ENCODE measurements at places on chromosomes 1 and 21.

DNA sequence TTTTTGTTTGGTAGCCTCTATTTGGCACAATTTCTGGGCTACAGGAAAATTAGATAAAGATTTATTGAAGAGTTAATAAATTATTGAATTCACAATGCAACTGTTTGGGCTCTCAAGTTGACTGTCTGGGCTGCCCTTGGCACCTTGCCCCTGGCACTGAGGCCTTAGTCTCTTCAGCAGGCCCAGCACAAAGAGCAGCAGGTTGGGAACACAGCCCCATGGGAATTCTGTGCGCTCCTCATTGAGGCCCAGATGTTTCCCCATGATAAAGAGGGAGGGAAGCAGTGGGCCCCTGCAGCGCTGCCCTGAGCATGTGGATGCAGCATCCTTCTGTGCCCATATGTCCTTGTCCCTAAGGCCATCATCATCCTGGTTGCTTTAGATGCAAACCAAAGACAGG, 2.9 kb downstream of the CRNN start:
- DNase-seq: no peak

- DNase-seq: no peak
These were observed 1357.4 kb upstream of the ADGRL4 start for GRCh38 chr1:80363689-80364475.

GRCh38 chr21:42456457-42456856, 39.6 kb downstream of the RSPH1 start:
- no peak for DNase-seq

DNA sequence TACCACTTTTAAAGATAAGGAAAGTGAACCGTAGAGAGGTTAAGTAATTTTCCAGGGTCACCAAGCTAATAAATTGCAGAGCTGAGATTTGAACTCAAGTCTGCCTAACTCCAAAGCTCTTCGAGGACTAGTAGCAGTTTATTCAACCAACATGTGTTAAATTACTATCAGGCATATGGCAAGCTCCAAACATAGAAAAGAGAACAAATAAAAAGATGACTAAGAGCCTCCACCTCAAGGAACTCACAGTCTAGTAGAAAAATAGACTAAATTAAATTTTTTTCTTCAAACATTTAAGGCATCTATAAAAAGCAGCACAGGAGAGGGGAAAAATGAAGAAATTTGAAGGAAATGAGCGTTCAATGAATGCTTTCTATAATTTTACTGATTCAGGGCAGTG, 22.2 kb downstream of the SLC9C2 start:
- DNase-seq: no peak

GRCh38 chr1:22760455-22760854, 49.8 kb downstream of the EPHB2 start:
- DNase-seq: no peak

DNA sequence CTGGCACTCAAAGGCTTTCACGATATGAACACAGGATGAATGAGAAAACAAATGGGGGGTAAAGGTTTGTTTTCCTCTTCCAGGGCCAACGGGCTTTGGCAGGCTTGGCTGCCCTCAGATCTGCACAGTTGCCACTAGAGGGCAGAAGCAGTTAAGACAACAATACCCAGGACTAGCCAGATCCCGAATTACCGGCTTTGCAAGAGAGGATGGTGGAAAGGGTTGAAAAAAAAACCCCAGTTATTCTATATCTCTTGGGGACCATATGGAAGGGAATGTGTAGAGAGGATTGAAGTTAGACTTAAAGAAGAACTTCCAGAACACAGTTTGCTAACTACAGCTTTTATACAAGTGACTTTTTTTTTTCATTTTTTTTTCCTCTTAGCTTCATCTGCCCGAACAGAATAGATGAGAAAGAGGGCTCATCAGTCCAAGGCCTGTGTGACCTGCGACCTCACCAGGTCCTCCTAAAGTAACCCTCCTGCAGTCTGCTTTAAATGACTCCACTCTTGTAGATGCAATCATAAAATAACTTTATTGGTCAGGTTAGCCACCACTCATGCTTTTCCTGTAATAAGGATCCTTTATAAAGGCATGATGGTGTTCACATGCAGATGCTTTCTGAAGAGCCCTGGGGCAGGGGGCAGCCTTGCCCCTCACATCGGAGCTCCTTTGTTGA, 10.7 kb downstream of the FMOD start:
- DNase-seq: peak; percentile 68

DNA sequence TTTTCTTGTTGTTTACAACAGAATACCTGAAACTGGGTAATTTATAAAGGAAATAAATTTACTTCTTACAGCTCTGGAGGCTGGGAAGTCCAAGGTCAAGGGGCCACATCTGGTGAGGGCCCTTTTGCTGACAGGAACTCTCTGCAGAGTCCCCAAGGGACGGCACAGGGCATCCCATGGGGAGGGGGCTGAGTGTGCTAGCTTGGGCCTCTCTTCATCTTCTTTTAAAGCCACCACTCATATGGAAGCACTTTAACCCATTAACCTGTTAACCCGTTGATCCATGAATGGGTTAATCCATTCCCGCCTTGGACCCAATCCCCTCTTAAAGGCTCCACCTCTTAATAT, 76.3 kb downstream of the OBSCN start:
- no peak for DNase-seq

GRCh38 chr1:82845866-82846265, 1045.1 kb downstream of the ADGRL2 start:
- DNase-seq: no peak

- DNase-seq: no peak
These were observed 9.7 kb downstream of the KIF14 start for GRCh38 chr1:200610846-200611245.

- no peak for DNase-seq
These were observed 68.8 kb upstream of the C1orf174 start for GRCh38 chr1:3968851-3969250.

DNA sequence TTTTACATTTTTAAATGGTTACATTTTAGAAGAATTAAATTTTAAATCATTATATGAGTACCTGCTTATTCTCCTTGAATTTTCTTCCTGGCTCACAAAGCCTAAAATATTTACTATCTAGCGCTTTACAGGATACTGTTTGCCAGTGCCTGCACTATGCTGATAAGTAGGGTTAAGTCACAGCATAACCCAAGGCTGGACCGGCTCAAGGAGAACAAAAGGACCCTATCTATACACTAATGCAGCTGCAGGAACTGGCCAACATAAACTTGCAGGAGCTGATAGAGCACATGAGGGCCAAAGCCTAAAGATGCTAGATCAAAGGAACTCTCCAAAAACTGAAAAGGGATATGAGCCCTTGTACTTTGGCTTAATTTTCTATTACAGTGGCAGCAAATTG, 1086.9 kb upstream of the TMPRSS15 start:
- DNase-seq: no peak

- peak; percentile 3 for DNase-seq
These were observed 47.9 kb upstream of the LEPR start for GRCh38 chr1:65372557-65372956.

DNA sequence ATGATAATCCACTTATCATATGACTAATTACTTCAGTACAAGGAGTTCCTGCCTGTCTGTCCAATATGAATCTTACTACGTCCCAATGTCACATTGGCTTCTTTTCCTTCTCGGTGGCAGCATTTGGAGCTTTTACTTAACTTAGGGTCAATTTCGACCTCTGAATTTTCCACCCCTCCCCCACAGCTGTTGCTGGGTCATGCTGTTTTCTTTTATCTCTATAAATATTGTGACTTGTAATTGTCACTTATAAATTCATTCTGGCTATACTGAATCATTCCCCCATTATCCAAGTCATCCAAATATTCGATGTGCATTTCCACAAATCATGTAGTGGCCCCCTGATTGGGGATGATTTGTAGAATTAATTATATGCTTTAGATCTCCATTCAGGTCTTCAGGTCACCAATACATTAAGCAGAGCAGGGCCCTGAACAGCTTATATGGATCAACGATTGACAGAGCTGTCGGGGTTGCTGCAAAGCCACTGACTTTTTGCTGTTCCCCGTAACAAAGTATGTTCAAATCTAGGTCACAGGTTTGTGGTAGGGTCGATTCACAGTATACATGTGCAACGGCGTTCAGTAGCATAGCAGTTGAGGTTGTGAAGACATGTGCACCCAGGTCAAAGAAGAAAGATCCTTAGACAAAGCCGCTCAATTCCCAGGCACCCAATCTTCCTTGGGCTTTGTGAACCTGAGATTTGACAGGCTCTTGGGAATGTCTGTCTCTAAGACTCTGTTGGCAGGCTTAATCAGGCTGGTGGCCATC, 18.3 kb upstream of the RNU1-4 start:
- DNase-seq: no peak

- no peak for DNase-seq
These were observed 2.3 kb downstream of the EXTL1 start for GRCh38 chr1:26023826-26024225.

DNA sequence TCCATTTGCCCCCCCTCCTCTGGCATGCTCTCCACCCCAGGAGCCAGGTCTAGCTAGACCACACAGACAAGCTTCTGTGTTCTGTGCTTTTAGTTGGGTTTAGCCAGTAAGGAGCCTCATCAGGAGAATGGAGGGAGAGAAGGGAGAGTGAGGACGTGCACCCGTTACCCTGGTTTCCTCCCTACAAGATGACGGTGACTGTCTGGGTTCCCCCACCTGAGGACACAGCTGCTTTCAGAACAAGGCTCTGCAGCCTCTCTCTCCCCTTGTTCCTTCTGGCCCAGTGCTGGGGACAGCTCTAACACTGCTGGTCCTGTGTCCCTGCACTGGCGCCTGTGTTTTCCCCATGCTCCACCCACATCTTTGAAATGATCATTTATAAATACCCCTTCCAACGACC, 184.4 kb upstream of the GALNT2 start:
- DNase-seq: no peak

- DNase-seq: no peak
These were observed 16.2 kb downstream of the TRAPPC10 start for GRCh38 chr21:44028287-44028659.

DNA sequence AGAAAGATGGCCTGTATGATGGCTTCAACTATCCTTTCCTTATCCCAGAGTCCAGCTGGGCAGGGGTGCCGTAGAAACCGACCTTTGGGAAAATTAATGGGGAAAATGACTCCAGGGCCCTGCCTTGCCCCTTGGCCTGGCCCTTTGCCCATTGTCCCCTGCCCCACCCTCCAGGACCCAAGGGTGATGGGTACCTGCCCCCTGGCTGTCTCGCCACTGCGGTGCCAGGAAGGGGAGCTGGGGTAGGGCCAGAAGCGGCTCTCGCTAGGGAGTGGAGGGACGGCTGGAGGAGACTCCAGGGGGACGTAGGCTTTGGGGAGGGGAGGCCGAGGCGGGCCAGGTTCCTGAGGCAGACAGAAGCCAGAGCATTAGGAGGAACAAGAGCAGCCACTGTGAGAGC, 29.1 kb upstream of the GOLT1A start:
- no peak for DNase-seq

- no peak for DNase-seq
These were observed 25.4 kb upstream of the RGS16 start for GRCh38 chr1:182629499-182630096.

- no peak for DNase-seq
These were observed 5.5 kb downstream of the EFNA3 start for GRCh38 chr1:155083865-155084721.

- no peak for DNase-seq
These were observed 217.8 kb downstream of the NCAM2 start for GRCh38 chr21:21216047-21216446.

DNA sequence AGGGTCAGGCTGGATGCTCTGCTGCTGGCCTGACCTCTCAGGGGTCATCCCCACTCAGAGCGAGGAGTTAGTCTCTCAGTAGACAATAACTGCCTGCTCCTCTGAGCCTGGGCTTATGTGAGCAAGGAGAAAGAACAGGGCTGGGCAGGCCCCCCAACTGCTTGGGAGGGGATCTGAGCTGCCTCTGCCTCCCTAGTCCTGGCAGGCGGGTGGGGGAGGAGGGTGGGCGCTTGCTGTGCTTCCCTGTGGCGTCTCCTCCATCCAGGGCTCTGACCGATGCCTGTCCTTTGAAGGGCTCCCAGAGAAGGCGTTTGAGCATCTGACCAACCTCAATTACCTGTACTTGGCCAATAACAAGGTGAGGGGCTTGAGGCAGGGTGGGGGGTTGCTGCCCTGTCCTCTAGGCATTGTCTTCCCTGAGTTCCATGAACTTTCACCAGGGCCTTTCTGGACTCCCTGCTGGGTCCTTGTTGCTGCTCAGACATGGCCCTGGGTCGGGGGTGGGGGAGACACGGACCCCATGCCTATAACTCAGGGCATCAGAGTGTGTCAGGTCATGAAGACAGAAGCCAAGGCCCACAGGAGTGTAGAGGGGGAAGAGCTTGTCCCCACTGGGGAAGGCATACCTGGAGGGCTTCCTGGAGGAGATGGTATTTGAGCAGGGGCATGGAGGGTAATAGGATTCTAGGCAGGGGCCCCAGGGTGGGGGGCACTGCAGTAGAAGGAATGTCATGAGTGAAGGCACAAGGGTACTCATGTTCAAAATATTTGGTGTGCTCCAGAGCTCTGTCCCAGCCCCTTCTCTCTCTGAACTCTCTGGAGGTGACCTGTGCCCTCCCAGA, 12.5 kb downstream of the PODN start:
- DNase-seq: no peak

DNA sequence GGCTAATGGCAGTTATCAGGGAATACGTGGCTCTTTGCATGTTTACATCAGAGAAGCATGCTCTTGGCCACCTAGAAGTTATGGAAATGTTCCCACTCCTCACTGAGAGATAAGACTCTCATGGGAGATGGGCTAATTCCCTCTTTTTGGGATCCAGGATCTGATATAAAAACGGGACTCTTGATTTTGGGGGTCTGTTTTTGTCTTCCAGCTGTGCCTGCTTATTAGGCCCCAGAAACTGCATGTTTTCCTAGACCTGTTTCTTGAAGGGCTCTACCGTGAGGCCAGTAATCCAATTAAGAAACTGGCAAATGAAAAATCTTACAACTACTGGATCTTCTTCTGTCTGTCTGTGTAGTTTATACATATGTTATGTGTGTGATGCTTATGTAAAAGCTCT, 47.0 kb upstream of the PTCH2 start:
- DNase-seq: no peak

DNA sequence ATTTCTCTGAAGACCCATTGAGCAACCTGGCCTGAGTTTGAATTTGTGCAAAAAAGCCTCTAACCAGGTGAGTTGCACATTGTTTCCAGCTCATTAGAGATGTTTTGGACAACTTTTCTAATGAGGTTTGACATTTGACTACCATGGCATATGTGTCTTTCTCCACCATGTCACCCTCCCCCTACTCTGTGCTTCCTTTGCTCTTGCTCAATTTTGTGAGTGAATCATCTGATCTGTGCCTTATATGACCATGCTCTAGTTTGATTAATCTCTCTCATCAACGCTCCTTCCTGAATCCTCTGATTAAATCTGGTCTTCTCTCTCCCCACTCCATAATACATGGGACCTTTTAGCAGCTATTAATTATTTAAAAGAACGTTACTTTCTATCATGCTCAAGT, 144.8 kb upstream of the SAMSN1 start:
- no peak for DNase-seq
